Placental epithelial cell (primary cell): ENCODE measurements at places on chromosomes 7 and 10. TPM values are rescaled to one million over a fixed set of nuclear protein-coding genes. Genes with fewer than 3 reads are reported as not detected.

The CAV1 gene
- total RNA-seq = 684 and 1,157 TPM in 2 replicates

The PHYHIPL gene
- total RNA-seq = not detected in 2 replicates

The MMD2 gene
- not detected in 2 replicates for total RNA-seq

The CCDC172 gene
- not detected in 2 replicates for total RNA-seq
